ENCODE measurements at places on chromosomes 3 and 15.
A peak's percentile ranks its signal among the peaks of the same experiment; 100 is the strongest.

GRCh38 chr3:156321945-156322344 lies 201.6 kb downstream of the KCNAB1 start:
- no peak for DNase-seq

DNA sequence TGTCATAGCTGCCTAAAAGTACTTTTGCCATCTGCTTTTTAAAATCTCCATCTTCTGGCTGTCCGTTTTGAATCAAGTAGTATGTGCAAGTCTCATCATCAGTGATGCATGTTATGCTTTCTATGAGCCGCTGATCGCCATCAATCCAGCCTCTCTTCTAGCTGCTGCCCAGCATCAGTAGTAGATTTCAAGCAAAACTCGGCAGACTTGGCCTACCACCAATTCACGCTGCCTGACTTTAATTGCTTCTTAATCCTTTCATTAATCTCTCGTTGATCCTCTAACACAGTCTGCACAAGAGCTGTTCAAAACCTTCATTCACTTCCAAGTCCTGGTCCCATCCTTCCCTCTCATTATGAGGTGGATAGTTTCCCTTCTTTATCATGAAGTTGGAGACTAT lies 104.9 kb downstream of the NSUN3 start:
- DNase-seq, result no peak

GRCh38 chr3:9041626-9042025 lies 78.4 kb upstream of the RAD18 start:
- DNase-seq, result no peak

DNA sequence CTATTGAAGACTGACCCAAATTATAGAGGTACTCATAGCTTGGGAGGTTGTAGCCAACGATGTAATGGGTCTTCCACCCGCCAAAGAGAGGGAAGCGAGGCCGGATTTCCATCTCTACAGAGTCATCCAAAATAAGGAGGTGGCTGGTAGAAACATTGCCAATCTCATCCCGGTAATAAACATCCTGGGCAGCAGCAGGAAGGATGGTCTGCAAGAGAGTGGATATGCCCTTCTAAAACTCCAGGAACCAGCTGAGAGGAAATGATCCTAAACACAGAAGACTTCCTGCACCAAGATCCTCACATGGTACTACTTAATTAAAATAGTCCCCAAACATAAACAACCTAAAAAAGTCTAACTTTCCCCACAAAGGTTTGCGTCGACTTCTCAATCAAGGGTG lies 20.7 kb downstream of the RPN1 start:
- DNase-seq, result no peak

GRCh38 chr15:82933576-82933975 lies 18.9 kb downstream of the HOMER2 start:
- no peak for DNase-seq

- DNase-seq, result no peak
Observed at GRCh38 chr3:184874709-184875644, 63.0 kb downstream of the VPS8 start.

DNA sequence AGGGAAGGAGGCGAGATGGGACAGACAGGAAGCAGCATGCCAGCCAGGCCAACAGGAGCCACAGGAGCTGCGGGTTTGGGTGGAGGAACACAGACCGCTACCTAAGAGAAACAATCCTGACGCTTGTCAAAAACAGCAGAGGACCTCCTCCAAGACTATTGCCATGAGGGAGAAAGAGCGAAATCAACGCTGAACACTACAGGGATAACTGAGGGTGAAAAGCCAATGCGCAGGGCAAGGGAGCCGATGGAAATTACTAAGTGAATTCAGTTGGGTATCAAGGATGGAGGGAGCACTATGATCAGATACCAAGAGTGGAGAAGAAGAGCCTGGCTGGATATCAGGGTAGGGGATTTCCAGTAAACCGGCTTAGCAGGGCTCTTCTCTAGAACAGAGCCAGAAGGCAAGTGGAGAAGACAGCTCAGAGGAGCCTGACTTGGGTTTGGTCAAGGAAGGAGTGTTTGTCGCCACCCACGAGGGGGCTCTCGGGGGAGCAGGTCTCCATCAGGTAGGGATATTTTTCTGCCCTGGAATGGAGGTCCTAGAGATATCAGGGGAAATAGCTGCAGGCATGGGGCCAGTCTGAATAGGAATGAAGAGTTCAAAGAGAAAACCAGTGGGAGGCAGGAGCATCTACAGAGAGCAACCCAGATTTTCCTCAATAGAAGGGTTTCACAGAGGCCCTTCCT lies 48.4 kb downstream of the SLC41A3 start:
- DNase-seq, result no peak

DNA sequence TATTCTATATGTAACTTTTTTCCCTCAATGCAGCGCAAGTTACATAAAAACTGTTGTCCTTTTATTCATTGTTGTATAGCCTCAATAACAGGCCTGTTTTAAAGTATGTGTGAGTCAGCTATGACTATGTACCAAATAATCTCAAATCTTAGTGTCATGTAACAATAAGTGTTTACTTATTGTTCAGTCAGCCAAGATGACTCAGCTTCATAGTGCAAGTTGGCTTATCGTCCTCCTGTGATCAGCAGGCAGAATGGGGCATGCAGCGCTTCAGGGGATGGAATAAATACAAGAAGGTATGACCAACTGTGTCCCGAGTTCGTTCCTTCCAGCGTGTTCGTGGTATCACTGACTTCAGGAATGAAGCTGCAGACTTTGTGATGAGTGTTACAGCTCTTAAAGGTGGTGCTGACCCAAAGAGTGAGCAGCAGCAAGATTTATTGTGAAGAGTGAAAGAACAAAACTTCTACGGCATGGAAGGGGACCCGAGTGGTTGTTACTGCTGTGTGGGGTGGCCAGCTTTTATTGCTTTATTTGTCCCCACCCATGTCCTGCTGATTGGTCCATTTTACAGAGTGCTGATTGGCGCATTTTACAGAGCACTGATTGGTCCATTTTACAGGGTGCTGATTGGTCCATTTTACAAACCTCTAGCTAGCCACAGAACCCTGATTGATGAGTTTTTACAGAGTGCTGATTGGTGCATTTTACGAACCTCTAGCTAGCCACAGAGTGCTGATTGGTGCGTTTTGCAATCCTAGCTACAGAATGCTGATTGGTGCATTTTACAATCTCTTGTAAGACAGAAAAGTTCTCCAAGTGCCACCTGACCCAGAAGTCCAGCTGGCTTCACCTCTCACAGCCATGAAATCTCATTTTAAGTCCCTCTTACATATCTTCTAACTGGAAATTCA lies 1016.0 kb downstream of the MCTP2 start:
- no peak for DNase-seq

DNA sequence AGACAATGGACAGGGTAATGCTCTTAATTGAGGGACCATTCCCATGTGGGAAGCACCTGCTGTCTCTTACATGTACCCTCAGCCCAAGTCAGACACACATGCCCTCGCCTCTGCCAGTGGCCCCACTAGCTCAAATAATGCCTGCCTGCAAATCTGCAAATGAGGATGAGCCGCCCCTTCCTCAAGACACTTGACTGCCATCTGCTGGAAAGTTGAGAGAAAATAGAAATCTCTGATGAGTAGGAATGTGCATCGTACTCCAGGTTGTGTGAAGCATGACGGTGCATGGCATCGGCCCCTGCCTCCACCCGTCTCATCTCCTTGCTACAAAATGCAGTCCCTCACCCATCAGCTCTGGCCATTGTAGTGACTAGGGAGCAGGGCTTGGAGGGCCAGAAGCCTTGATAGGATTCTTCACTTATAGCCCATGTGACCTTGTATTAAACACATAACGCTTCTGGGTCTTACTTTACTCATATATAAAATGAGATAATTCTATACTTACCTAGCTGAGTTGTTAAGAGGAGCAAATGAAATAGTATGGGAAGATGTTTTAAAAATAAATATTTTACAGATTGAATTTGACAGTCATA lies 6.3 kb upstream of the SCN5A start:
- no peak for DNase-seq

DNA sequence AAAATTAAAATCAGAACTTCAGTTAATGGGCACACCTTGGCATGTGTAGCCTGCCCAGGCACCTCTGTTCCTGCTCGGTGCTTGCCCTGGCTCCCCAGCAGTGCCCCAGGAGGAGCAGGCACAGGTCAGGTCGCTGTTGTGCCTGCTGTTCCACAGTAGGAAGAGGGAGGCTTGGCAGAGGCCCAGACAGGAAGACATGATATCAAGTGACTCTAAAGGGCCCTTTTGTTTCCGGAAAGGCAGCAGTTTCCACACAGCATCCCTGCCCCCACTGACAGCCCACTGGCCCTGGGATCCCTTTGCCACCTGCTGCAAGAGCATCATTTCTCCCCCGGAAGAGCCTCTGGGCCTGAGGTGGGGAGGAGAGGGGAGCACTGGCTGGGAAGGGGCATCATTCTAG lies 40.5 kb upstream of the HES1 start:
- DNase-seq, result no peak

DNA sequence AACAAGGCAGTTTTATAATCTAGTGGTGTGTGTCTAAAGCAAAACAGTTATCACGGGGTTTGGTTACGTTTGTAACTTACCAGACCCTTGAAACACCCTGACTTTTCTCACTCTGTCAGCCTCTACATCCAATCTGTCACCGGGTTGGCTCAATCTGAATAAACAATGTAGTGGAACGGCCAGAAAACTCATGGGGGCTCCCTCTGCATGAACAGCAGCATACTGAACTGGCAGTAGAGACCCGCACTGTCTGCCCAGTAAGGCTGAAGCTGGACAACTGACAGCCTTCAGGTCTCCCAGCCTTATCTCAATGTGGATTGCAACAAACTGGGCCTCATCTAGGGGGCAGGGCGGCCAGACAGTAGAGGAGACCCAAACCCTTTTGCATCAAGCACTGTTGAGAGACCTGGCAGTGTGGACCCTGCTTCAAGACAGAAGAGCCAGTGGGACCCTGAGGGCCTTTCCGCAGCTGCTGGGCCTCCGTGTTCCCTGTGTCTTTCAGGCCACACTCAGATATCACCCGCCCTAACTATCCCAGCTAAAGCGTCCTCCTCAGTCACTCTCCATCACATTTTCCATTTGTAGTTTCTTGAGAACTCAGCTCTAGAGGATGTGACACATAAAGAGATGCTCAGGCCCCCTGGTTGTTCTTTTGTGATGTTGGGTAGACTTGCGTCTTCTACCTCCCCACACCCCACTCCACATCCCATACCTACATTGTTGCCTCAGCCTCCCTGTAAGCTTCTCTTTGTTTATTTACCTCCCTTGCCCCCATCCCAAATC lies 181.2 kb upstream of the NR2E3 start:
- DNase-seq, result no peak

GRCh38 chr3:124601190-124601589 lies 129.1 kb upstream of the UMPS start:
- no peak for DNase-seq

DNA sequence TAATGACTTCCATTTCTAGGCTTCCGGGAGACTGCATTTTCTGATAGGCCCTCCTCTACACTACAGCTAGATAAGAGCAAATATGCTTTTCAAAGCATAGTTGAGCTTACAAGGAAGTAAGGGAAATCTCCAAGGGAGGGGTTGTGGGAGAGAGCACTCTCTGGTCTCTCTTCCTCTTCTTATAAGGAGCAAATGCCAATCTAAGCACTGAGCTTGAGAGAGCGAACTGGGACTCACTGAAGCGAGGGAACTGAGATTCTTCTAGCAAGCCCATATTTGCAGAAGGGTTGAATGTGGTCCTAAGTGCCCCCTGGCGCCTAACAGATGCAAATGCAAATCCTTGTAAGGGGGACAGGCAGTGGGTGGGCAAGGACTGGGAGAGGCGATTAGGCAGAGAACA lies 164.8 kb downstream of the ERC2 start:
- DNase-seq, result no peak

- peak; percentile 43 for DNase-seq
Observed at GRCh38 chr3:12139111-12139511, 19.6 kb downstream of the TIMP4 start.

- DNase-seq, result no peak
Observed at GRCh38 chr15:64052925-64053491, 6.7 kb upstream of the DAPK2 start.

DNA sequence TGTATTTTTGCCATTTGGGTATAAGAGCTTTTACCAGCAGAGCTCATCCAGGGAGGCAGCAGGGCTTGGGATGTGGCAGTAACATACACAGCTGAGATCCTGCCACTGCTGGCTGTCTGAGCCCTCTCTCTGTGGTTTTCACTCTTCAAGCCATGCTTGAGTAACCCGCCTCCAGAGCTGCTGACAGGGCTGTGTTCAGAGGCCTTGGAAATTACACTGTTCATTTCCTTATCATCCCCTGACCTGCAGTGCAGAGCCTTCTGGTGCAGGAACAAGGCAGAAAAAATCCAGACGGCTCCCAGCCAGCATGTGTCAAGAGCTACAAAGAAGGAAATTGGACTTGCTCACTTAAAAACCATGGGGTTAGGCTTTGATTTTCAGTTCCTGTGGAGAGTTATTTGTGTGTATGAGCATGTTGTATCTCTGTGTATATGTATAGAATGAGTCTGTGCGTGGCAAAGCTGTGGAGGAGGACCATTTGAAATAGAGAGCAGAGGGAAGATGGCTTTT lies 47.0 kb downstream of the ZNF609 start:
- DNase-seq, result peak; percentile 27

- DNase-seq, result no peak
Observed at GRCh38 chr3:129552287-129553050, 9.5 kb downstream of the H1-8 start.

- no peak for DNase-seq
Observed at GRCh38 chr15:40243126-40243810, 4.4 kb downstream of the PAK6 start.

- no peak for DNase-seq
Observed at GRCh38 chr3:169112153-169112892, 551.2 kb downstream of the MECOM start.

DNA sequence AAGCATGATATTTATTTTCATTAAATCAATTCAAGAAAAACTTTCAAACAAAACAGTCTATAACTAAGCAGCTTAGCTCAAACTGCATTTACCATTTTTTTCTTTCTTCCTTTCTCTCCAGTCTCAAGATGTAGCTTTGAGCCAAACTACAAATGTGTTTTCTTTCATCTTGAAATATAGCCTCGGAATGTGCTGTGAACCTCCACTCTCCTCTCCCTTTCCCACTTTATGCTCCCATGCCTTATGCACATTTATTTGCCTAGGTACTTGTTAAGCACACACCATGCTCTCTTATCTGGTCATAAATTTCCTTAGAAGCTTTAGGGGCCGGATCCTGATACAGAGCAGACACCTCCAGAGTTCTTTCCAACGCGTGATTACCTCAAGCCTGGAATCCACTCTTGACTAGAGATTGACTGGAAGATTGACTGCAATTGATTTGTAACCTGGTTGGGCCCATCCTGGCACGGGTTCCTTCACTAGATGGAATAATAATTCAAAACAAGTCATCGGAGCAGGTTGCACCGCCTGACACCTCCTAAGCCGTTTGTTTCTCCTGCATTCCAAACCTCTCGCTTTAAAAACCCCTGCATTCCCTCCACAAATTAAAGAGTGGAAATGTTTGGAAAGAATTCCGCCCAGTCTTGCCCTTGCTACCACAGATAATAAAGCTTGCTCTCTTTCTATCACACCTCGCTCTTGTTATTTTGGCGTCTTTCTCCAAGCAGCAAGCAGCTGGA lies 344.7 kb downstream of the CHL1 start:
- DNase-seq, result no peak

GRCh38 chr3:73759297-73759711 lies 134.6 kb upstream of the PDZRN3 start:
- no peak for DNase-seq

- DNase-seq, result no peak
Observed at GRCh38 chr3:175066617-175067415, 207.7 kb downstream of the NAALADL2 start.
